Stimulated activated CD8-positive, alpha-beta memory T cell treated with anti-CD3 and anti-CD28 coated beads, Interleukin-7, amount 100 ng/mL, for 48 hours (primary cell): ENCODE measurements at places on chromosomes 4 and X.

GRCh38 chr4:187479511-187479910, 516.1 kb upstream of the ZFP42 start:
- DNase-seq: no peak

- no peak for DNase-seq
Measured at GRCh38 chr4:188132232-188132631, 7.0 kb upstream of the TRIML1 start.

- DNase-seq: no peak
Measured at GRCh38 chrX:6223516-6223915, 5.2 kb downstream of the NLGN4X start.

DNA sequence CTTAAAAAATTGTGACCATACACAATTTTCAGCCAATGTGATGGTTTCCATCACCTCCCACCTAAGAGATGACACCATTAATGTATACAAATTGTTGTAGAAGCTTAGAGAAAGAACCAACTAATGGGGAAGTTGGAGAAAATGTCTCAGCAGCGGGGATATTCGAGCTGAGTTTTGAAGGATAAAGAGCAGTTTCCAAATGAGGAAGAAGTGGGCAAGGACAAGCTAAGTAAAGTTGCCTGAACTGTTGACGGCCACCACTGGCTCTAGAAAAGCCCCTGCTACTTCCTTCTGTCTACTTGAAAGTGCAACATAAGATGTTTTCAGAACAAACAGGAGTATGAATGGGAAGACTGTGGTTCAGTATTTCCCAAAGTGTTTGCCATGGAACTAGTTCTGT, 92.0 kb downstream of the CHRNA9 start:
- no peak for DNase-seq

GRCh38 chr4:173045571-173045970, 123.0 kb upstream of the GALNT7 start:
- DNase-seq: no peak
